ENCODE measurements at places on chromosomes 4 and X. TPM values are rescaled to one million over a fixed set of nuclear protein-coding genes. Genes with fewer than 3 reads are reported as not detected.

- DNase-seq, result no peak
These were observed 9.1 kb upstream of the XAGE2 start for GRCh38 chrX:52359614-52360232.

The WNK3 gene
- 4.7 TPM for polyA plus RNA-seq

- no peak for DNase-seq
These were observed 2.6 kb downstream of the CTBP1 start for GRCh38 chr4:1246111-1246881.

The ASB12 gene
- 0.71 TPM for polyA plus RNA-seq

The IGSF1 gene
- polyA plus RNA-seq, result 24.7 TPM

The GNRHR gene
- 0.35 TPM for polyA plus RNA-seq

DNA sequence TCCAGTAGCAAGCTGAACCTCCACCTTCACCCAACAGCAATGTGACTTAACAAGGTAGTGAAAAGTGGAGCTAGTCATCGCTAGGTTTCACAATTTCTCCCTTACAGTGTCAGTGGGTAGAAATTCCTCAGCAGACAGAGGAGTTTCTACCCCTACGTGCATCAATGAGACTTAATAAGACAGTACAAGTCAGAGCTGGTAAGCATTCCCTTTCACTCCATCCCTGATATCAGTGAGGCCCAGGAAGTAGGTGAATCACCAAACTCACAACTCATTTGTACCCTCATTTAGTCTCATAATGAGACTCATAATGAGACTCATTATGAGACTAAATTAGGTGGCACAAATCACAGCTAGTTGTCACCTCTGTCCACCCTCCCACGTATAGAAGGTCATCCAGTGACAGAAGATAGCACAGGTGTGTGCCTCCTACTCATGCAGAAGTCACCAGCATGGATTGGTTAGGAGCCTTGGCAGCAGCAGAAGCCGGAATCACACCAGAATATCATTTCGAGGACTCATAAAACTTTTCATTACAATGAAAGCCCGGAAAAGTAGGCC is 50.8 kb upstream of the NUDT10 start:
- DNase-seq, result no peak

The GAGE12J gene
- polyA plus RNA-seq, result not detected

DNA sequence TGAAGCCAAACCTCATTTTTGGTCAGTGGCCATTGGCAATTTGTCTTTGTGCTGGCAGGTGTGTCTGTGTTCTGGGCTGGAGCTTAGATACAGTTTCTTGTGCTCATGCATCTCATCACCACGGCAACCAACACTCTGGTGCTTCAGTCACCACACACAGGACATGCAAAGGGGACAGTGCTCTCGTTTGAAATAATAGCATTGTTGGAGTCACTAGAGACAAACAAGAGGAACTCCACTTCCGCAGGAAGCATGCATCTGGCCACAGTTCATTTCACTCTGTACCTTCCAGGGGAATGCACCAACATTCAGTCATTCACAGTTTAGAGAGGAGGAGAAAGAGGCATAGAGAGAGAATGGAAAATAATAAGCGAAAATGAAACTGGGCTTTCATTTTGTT is 267.4 kb downstream of the ANK2 start:
- no peak for DNase-seq

GRCh38 chr4:42348692-42349091 is 48.6 kb upstream of the SHISA3 start:
- no peak for DNase-seq

The CPE gene
- 167 TPM for polyA plus RNA-seq

- no peak for DNase-seq
These were observed 15.3 kb downstream of the BMX start for GRCh38 chrX:15515931-15516330.

The ETNPPL gene
- 0.23 TPM for polyA plus RNA-seq

- DNase-seq, result no peak
These were observed 35.4 kb upstream of the TMEM184C start for GRCh38 chr4:147581606-147582350.

- DNase-seq, result no peak
These were observed 203.5 kb upstream of the TET2 start for GRCh38 chr4:104942990-104943743.

GRCh38 chrX:101219864-101220346 is 319 bp downstream of the DRP2 start:
- no peak for DNase-seq

DNA sequence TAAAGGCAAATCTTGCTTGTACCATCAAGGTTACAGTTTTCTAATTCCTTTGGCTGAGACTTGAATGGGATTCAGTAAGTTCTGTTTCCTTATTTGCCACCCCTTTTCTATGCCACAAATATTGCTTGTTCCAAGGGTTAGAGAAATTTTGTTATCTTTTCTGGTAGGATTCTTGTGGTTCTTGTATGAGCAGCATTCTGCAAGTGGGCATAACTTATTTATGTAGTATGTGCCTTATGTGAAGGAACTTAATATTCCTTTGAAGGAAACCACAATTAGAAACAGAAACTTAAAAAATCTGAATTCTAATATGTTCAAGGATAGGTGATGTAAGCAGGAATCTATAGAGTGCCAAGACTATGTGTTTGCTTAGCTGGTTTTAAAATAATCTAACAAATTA is 53.1 kb upstream of the TSPAN5 start:
- DNase-seq, result no peak

- no peak for DNase-seq
These were observed 96.7 kb downstream of the NAF1 start for GRCh38 chr4:163070023-163070422.

GRCh38 chr4:73984736-73985527 is 3.1 kb downstream of the PPBP start:
- no peak for DNase-seq

- no peak for DNase-seq
These were observed 1477.7 kb downstream of the RAPGEF2 start for GRCh38 chr4:160580581-160580980.

Data from right renal cortex interstitium (tissue), 3 donors.